ENCODE measurements at places on chromosomes 2 and 18.
A peak's percentile ranks its signal among the peaks of the same experiment; 100 is the strongest.

GRCh38 chr2:86337244-86337835 lies at the start of gene REEP1:
Gene REEP1, minus strand, starts transcription at chr2:86337626. Its CDS starts 116 bp downstream, at chr2:86337510.
- H3K27ac ChIP-seq, result no peak within 1 kb of the TSS
- H3K36me3 ChIP-seq, result no peaks in the 10 kb centered on the region
- H3K4me3 ChIP-seq, result peak within 1 kb of the TSS; percentile 38
- H3K4me1 ChIP-seq, result no peaks in the 10 kb centered on the region
- DNase-seq, result peak; percentile 16

DNA sequence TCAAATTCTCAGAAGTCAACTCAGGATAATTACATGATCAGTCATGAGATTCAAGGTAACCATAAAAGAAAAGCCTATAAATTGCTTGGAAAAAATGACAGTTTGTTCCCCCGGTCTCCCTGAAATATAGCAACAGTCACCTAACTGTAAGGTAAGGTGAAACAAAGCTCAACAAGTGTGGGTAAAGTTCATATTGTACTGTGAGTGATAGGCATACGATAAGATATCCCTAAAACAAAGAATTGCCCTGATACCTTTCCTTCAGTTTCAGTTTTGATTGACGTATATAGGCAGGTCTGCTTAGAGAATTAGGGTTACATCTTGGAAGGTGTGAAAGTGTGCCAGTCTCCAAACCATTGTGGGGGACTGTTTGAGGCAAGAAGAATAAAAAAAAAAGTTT lies 4.0 kb upstream of the CCBE1 start:
- H3K36me3 ChIP-seq, result no peaks in the 10 kb centered on the region
- H3K4me1 ChIP-seq, result peaks cover 18% of the 10 kb centered on the region
- H3K4me3 ChIP-seq, result no peak overlapping the region
- no peak overlapping the region for H3K27ac ChIP-seq

DNA sequence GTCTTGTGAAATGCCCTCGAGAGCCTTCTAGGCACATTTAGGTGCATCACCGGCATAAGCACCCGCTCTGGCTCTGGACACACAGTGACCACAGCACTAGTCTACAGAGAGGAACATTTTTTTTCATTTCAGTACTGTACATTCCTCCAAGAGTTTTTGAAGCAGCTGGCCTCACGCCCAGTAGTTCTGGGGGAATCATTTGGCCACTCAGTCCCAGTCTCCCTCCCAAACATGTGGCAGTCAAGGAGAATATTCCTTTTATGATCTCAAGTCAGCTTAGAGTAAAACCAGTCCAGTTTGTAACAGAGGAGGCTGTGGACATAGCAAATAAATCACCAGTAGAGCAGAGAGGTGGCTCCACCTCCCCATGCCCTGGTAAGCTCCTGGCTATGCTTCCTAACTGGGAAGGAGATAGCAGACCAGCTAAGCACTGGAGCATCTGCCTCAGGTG lies 48.1 kb downstream of the KCNE4 start:
- no peak for DNase-seq
- H3K36me3 ChIP-seq, result no peaks in the 10 kb centered on the region
- peaks cover 5% of the 10 kb centered on the region for H3K4me1 ChIP-seq
- H3K4me3 ChIP-seq, result no peak overlapping the region

GRCh38 chr2:105764059-105764458 lies 19.3 kb downstream of the NCK2 start:
- DNase-seq, result no peak
- H3K4me3 ChIP-seq, result no peak overlapping the region
- H3K27me3 ChIP-seq, result no peaks in the 10 kb centered on the region
- H3K36me3 ChIP-seq, result no peaks in the 10 kb centered on the region

- no peak overlapping the region for H3K4me3 ChIP-seq
- no peaks in the 10 kb centered on the region for H3K36me3 ChIP-seq
- no peaks in the 10 kb centered on the region for H3K27me3 ChIP-seq
- no peak for DNase-seq
These were observed 114.5 kb downstream of the KLHL29 start for GRCh38 chr2:23499439-23499838.

DNA sequence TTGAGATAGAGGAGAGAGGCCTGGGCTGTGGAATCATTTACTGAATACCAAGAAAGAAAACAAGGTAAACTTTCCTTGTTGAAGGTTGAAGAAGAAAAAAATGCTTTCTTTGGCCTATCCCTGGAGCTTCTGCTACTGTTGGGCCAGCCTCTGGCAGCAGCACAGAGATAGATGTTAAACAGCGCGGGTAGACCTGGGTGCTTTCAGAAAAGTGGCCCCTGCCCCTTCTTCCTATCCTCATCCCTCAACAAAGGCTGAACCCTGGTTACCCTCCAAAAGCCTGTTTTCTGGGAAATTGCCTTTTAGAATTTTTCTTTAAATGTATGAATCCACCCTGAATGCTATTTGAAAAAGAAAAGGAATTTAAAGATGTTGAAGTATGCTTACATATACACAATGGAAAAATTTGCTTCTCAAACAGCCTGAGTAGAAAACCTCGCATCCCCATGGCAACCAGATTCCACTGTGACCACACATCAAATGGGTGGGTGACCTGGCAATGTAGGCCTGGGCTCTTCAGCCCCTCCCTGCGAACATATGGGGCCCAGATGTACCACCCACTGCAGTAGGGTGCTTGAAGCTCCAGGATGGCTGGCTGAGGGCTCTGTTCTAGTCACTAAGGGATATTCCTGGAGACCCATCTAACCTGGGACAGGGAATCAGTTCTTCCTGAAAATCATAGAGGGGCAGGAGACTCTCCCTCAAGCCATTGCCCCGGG lies 23.4 kb upstream of the CHRNA1 start:
- DNase-seq, result no peak
- H3K4me3 ChIP-seq, result no peak overlapping the region
- H3K27me3 ChIP-seq, result no peaks in the 10 kb centered on the region
- H3K4me1 ChIP-seq, result no peaks in the 10 kb centered on the region
- no peak overlapping the region for H3K27ac ChIP-seq

DNA sequence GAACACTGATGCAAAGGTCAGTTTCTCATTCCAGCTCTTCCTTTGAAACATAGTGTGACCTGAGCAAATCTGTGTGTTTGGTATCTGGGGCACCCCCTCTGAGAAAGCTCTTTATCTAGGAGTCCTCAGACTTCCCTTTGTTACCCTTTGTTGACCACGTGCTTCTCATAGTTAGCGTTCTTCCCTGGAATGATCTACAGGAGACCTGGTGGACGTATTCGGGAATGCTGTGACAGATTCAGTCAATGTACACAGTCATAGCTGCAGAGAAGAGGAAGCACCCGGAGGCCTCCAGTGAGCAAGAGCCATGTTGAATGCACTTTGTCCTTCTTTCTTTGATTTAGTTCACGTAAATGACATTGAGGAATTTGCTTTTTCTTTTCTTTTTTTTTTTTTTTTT lies 10.7 kb upstream of the CHMP1B start:
- H3K4me1 ChIP-seq, result no peaks in the 10 kb centered on the region
- no peaks in the 10 kb centered on the region for H3K27me3 ChIP-seq
- no peak for DNase-seq
- H3K27ac ChIP-seq, result no peak overlapping the region
- no peaks in the 10 kb centered on the region for H3K36me3 ChIP-seq

DNA sequence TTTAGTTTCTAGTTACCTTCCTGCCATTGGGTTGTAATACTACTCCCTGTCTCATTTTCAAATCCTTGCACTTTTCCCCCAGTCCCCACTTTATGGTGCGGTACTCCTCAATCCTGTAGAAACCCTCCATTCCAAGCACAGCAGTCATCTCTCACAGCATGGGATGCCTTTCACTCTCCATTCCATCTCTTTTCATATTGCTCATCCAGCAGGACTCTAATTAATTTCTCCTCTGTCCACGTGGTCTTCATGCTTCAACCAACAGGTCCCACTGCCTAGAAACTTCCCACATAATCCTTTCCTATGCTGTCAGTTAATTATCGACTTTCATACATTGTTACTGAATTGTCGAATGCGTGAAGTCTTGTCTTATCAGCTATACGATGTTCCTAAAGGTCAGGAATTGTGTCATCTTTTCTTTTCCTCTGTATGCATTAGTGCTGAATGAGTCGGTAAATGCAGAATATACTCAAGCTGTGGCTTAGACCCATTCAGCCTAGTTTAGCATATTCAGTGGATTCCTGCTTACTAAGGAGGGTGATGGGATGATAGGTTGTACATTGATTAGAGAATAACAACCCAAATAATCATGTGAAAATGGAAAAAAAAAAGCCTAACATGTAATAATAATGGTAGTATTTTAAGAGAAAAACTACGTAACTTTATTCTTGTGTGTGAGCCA lies 89.7 kb downstream of the CRIM1 start:
- no peaks in the 10 kb centered on the region for H3K4me1 ChIP-seq
- H3K27me3 ChIP-seq, result no peaks in the 10 kb centered on the region
- H3K36me3 ChIP-seq, result peaks cover 19% of the 10 kb centered on the region
- DNase-seq, result no peak
- H3K27ac ChIP-seq, result no peak overlapping the region

DNA sequence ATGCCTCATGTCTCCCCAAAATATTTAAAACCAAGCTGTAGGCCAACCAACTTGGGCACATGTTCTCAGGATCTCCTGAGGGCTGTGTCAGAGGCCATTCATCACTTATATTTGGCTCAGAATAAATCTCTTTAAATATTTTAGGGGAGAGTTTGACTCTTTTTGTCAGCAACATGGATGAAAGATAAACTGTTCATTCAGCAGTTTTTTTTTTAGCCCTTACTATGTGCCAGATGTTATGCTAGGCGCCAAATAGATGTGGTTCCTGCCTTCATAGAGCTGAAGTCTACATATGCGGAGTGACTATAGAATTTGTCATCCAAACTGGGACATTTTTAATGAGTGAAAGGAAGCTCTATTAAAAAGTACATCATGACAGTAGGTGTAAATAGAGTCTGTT lies 42.5 kb upstream of the TWSG1 start:
- no peak overlapping the region for H3K27ac ChIP-seq
- H3K36me3 ChIP-seq, result no peaks in the 10 kb centered on the region
- H3K27me3 ChIP-seq, result no peaks in the 10 kb centered on the region
- H3K4me3 ChIP-seq, result no peak overlapping the region
- DNase-seq, result no peak

GRCh38 chr2:3759331-3759730 lies 56.0 kb downstream of the DCDC2C start:
- no peak for DNase-seq
- no peaks in the 10 kb centered on the region for H3K36me3 ChIP-seq
- H3K27ac ChIP-seq, result no peak overlapping the region

DNA sequence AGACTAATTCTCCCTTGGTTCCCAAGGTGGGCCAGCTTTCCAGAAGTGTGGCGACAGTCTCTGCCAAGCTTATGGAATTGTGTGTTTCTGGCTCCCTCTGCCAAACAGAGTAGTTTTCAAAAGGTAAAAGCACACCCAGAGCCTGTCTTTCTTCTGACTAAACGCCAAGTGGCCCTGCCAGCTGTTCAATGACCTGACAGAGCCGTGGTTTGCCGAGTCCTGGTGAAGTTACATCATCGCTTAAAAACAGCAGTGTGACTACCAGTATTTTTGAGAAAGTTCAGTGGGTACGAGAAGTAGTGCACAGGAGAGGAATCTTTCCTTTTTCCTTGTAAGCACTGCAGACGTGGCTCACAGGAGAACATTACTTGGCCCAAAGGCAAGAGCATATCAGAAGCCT lies 1.9 kb downstream of the PER2 start:
- H3K4me3 ChIP-seq, result peak overlapping the region; percentile 72
- H3K27me3 ChIP-seq, result no peaks in the 10 kb centered on the region

GRCh38 chr18:52596748-52597435 lies 256.9 kb downstream of the DCC start:
- H3K4me1 ChIP-seq, result no peaks in the 10 kb centered on the region
- H3K4me3 ChIP-seq, result no peak overlapping the region
- peaks cover 4% of the 10 kb centered on the region for H3K27me3 ChIP-seq

GRCh38 chr2:175823002-175823706 lies 178.9 kb downstream of the LNPK start:
- no peaks in the 10 kb centered on the region for H3K36me3 ChIP-seq
- H3K27me3 ChIP-seq, result peaks cover 49% of the 10 kb centered on the region
- no peak overlapping the region for H3K4me3 ChIP-seq
- H3K27ac ChIP-seq, result no peak overlapping the region
- no peaks in the 10 kb centered on the region for H3K4me1 ChIP-seq

DNA sequence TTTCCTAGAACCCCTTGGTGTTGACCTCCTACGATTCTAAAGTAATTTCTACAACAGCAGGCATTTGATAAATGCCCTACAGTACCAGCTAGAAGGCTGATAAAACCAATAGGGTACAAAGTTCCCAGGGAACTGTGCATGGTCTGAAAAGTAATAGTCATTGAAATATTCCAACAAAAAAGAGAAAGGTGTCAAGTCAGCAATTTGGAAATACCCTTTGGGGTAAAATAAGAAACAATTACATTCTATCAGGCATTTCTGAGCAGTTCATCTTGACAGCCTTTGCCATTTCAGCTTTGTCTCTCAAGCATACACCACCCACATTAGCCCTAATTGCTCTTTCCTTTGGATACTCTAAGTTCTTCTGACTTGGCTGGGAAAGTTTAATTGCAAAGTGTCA lies 542.9 kb upstream of the DDX18 start:
- H3K4me3 ChIP-seq, result no peak overlapping the region
- no peak for DNase-seq
- no peaks in the 10 kb centered on the region for H3K4me1 ChIP-seq
- peaks cover 3% of the 10 kb centered on the region for H3K27me3 ChIP-seq
